Dorsolateral prefrontal cortex (tissue), 122 donors: ENCODE measurements at places on chromosomes 13 and 19. TPM values are rescaled to one million over a fixed set of nuclear protein-coding genes. Genes with fewer than 3 reads are reported as not detected.

DNA sequence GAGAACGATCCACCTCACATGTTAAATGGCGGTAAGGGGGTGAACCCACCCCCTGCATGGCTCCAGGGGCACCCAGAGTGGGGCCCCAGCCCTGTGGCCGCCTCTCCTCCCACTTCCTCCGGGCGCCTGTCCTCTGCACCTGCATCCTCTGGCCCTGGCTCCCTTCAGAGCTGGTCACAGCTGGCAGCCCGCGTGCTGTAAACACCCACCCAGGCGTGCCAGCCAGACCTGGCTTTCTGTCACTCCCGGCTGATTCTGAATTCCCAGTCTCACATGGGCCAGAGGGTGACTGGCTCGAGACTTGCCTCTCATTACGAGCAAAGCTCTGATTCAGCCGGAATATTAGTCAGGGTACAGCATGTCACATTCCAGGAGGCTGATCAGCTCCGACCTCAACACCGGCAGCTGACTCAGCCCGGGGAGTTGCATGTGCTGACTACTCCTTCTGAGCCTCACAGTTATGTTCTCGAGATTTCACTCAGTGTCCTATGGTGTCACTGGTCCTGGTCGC lies 75.1 kb downstream of the GNG7 start:
- DNase-seq, result peak; percentile 75

- DNase-seq, result no peak
These were observed 23.5 kb downstream of the NUMBL start for GRCh38 chr19:40666803-40667438.

DNA sequence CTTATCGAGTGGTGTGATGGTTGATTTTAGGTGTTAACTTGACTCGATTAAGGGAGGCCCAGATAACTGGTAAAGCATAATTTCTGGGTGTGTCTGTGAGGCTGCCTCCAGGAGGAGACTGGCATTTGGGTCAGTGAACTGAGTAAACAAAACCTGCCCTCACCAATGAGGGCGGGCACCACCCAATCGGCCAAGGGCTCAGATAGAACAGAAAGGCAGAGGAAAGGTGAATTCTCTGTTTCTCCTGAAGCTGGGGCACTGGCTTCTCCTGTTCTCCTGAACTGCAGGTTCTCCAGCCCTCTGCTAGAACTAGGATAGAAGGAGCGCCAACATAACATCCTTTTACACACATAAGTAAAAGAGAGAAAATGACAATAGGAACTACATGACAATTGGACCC lies 35.1 kb downstream of the ESD start:
- DNase-seq, result no peak

DNA sequence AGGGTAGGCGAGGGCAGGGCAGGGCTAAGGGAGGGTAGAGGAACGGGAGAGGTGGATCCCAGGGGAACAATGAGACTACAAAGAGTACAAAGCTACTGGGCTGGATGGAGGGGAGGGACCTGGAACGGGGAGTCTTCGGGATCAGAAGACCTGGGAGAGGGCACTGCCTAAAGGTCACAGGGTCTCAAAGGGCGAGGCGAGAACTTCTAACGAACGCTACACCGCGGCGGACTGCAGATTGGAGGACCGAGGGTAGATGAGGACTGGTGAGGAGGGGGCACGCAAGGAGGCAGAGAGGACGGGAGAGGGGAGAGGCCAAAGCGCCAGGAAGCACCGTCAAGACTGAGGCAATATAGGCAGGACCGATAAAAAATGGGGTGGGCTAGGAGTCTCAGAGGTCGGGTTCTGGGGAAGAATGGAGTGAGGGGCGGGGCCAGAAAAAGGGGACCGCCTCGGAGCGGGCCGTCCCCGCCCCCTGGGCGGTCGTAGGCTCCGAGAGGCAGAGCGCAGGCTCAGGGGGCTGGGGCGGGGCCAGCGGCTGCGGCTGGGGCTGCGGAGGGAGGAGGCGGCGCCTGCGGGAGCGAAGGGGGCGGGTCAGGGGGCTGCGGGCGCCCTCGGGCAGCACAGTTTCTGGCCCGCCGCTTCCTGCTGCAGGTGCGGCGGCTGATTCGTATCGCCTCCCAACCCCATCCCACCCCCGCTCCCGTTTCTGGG lies 1.3 kb upstream of the KCNC3 start:
- DNase-seq, result peak; percentile 82

- no peak for DNase-seq
These were observed 9.3 kb downstream of the ZNF526 start for GRCh38 chr19:42229301-42229854.

DNA sequence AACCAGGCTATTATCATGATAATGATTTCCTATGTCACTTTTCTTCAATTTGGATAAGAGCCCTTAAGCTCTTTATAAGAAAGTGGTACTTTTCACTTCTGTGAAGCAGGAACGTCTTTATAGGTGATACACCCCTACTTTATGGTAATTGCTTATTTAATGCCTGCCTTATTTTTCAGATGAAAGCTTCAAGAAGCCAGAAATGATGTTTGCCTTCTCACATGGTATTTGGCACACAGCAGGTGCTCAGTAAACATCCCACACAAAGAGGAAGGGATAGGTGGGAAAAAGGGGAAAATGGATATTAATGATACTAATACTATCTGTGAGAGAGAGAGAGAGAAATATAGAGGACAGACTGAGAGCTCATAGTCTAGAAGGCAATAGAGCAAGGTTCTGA lies 29.0 kb upstream of the WASF3 start:
- DNase-seq, result no peak

DNA sequence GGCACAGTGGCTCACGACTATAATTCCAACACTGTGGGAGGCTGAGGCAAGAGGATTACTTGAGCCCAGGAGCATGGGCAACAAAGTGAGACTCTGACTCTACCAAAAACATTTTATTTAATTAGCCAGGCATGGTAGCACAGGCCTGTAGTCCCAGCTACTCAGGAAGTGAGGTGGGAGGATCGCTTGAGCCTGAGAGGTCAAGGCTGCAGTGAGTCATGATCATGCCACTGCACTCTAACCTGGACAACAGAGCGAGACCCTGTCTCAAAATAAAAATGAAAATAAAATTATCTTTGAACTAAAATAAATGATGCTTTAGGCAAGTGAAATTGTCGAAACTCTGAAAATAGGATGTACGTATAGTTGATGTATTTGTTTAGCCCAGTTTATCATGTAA lies 8.2 kb upstream of the CLN5 start:
- DNase-seq, result no peak

DNA sequence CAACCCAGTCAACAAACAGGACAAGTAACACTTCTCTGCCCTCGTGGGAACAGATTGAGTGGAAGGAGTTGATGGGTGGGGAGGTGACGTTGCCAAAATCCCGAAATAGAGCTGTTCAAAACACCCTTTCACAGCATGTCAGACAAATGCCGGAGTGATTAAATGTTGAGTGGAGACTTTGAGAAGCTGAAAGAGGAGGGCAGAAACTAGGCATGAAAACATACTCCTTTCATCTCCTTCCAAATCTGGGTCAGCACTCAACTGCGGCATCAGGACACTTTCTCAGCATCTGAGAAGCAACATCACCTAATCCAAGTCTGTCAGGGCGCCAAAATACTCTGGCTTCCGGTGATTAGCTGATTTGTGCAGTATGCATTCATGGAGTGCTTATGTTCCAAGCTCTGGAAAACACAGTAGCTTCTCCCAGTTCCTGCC lies 51.5 kb upstream of the MRI1 start:
- DNase-seq, result no peak

DNA sequence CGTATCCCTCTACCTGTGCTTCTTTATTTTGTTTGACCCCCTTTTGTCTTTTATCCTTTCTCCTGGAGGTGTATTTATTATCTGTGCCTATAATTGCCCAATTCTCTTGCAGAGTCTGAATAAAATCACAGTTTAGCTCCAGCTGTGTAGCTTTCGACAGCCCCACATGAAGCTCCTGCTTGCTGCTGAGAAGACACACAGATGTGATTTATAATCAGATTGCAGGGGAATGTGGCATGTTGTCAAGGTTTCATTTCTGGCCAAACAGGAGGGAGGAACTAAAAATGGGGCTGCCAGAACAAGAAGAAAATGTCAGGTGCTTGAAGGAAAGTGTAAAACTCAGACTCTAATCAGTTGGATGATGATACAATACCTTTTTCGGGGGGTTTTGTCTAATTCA lies 22.7 kb downstream of the CCNA1 start:
- DNase-seq, result no peak

DNA sequence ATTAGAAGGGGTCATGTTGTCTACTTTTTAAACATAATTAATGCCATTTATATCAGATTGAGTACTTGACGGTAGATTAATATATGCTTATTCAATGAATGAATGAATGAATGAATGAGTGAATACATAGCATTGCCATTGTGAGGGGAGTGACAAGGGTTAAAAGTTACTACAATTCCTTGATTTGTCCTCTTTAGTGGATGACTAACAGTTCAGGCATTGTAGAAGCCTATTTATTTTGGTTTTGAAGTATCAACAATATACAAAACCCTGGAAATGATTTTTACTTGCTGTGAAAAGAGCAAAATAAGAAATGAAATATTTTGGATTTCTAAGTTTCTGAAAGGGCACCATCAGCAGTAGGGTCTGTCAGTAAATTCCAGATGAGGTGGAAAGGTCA lies 122.7 kb downstream of the CYSLTR2 start:
- no peak for DNase-seq

GRCh38 chr19:2613507-2614295 lies 88.8 kb downstream of the GNG7 start:
- DNase-seq, result no peak

DNA sequence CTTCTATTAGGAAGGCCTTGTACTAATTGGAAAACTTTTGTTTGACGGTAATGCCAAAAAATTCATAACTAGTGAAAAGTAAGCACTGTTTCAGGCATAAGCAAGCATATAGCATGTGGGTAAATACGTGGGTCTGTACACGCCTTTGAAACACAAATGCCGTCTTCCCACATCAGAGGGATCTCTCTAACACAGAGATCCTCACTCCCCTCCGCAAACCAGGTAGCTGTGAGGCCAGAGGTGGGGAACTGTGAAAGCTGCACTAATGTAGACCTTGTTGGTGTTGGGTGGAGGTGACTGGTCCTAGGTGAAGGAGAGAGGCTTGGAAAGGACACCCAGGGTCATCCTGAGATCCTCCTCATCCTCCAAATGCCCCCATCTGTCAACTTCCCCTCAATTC lies 16.0 kb upstream of the POU2F2 start:
- no peak for DNase-seq

DNA sequence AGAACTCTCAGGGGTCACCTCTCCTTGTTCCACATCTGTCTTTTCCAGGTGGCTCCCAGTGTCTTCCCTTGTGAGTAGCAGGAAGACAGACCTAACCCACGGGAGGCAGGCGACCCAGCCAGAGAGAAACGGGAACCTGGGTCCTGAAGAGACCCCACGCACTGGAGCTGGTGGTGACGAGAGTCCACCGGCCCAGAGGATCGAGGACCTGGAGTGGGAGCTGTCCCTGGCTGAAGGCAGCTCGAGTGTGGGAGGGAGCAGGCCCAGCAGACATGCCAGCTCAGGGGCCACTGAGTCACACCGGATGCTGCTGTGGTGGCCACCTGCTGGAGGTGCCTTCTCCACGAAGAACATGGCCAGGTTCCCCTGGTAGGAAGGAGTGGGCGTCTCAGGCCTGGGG lies 66.5 kb upstream of the ATP12A start:
- DNase-seq, result no peak

DNA sequence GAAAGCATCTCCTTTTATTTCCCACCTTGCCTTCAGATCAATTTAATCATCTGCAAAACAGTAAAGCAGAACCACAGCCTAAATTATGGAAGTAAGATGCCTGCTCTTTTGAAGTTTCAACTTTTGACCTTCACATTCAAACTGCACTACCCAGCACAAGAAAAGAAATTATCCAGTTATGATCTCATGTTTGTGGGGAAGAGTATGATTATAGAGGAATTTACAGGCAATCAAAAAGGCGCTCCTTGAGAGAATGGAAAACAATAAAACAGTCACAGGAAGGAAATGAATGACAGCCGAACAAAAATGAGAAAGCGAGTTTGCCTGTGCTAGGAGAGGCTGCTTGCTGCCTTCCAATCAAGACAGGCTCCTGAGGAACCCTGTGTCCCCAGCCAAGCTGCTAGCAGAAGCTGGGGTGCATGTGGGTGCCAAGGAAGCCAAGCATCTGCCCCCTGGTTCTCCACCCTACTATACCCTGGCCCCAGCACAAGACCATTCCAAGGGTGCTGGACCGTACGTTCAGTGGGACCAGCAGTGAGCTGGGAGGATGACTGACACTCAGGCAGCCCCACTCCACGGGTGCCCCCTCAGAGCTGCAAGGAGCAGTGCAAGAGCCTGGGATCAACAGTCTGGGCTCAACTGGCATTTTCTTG lies 47.8 kb downstream of the PEPD start:
- DNase-seq, result peak; percentile 27

DNA sequence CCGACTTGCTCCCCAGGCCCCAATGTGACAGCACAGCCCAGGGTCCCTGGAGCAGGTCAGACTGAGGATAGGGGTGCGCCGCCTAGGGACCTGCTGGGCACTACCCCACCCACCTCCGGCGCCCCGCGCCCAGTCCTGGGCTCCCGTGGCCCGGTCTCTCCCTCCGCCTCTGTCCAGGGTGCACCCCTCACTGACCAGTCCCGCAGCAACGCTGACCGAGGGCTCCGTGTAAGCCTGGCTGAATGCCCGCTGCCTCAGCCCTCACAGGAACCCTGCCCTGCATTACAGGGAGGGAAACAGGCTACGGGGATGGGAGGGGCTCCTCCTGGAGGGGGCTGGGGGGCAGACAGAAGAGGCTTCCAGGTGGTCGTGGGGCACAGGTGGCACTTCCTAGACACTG lies 31.7 kb downstream of the GPX4 start:
- DNase-seq, result no peak

DNA sequence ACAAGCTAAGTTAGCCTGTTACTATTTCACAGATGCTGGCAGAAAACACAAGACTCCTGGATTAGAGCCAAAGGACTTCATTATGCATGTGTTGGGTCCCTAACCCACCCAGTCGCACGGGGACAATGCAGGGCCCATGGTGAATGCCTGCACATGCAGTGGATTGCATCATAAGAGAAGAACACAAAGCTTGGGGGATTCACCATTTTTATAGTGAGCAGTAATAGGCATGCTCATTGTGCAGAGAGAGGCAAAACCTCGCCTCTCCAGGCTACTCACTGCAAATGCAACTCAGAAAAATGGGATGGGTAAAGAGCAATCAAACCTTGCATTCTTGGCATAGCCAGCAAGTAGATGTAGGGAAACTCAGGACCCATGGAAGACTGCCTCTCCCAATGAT lies 115.8 kb downstream of the DIAPH3 start:
- no peak for DNase-seq

- no peak for DNase-seq
These were observed 8.6 kb upstream of the SERP2 start for GRCh38 chr13:44365008-44365407.

Gene USF2
- 173 TPM for total RNA-seq

Gene ZNF90
- total RNA-seq, result 1.7 TPM

Gene DZIP1
- 68.6 TPM for total RNA-seq

Gene KLK4
- not detected for total RNA-seq

Gene KASH5
- not detected for total RNA-seq

Gene GPR108
- total RNA-seq, result 60.0 TPM

Gene FCHO1
- 92.0 TPM for total RNA-seq
